ENCODE measurements at places on chromosomes 4 and X.

- DNase-seq: no peak
Measured at GRCh38 chr4:184171011-184171410, 46.7 kb downstream of the ENPP6 start.

DNA sequence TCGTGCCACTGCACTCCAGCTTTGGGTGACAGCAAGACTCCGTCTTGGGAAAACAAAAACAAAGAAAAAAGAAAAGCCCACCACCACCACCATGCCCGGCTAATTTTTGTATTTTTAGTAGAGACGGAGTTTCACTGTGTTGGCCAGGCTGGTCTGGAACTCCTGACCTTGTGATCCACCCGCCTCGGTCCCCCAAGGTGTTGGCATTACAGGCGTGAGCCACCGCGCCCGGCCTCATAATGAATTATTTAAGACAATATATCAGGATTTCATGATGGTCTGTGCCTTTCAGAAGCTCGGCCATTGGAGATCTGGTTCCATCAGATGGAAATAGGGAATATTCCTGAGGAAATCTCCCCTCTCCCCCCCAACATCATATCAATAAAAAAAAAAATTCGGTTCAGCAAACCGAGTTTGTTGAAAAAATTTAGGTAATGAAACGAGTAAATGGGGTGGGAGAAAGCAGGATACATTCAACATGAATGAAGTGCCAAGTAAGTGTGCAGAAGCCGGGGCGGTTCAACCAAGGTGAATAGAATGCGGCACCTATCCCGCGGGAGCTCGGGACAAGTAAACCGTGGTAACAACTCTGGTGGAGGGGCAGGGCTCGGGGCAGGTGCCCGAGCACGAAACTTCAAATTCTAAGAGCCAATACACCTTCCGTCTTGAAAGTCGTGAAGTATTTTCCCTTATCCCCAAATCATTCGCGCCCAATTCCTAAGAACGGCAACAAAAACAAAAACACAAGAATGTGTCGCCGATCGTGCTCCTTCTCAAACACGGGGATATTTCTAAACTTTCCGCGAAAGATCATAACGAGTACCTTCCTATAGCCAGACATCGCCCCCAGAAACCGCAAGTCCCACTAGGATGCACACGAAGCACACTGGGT lies 773 bp upstream of the TXLNG start:
- no peak for DNase-seq

DNA sequence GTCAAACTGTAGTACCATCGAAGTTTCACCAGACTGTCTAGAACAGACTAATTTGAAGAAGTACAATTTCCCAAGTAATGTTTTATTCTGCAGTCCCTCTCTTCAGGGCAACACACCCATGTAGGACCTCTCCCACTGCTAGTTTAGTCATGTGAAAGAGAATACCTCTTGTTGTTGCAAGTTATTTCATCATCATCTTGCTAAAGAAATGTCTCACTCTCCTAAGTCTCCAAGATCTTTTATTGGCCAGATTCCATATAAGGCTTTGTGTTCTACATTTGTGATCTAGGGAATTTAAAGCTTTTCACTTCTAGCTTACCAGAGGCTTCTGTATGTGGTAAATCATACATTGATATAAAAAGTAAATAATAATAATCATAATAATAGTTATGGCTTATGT lies 745.3 kb upstream of the MAGEB2 start:
- no peak for DNase-seq

- DNase-seq: no peak
Measured at GRCh38 chr4:2689825-2690700, 66.1 kb downstream of the TNIP2 start.

DNA sequence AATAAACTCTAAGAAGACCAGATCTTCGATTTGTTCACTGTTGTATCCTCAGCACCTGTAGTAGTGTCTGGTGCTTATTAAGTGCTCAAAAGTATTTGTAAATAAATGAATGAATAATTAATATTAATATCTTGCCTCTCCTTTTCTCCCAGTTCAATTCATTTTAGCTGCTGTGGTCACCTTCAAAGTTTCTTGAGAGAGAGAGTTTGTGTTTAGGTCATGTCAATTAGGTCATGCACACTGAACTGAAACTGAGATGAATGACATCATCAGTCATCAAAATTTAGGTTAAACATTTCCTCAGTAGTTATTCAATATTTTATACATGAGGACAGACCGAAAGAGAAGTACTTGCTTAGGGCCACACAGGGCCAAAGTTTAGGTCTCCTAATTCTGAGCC lies 73.5 kb downstream of the ANXA3 start:
- DNase-seq: no peak

- DNase-seq: no peak
Measured at GRCh38 chr4:156941940-156942548, 29.6 kb downstream of the PDGFC start.

DNA sequence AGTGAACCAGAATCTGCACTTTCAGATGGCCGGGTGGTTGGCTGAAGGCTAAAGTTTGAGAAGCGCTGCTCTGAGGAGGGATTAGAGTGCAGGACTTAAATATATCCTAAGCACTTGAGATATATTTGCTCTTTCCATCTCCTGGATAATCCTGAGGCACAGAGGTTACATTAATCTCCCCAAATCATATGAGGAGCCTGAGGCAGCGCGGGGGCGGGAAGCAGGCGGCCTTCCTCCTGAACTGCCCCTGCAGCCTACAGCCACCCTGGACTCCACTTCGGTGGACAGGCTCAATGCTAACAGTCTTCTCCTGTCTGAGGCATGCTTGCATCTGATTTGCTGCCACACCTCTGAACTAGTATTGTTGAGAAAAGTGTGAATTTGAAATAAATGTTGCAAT lies 72.5 kb downstream of the AFAP1 start:
- DNase-seq: no peak

- DNase-seq: no peak
Measured at GRCh38 chr4:154044742-154045485, 256.0 kb upstream of the SFRP2 start.

GRCh38 chr4:133157460-133158160 lies 8.5 kb downstream of the PCDH10 start:
- DNase-seq: no peak

GRCh38 chr4:14924076-14924811 lies 78.0 kb upstream of the CPEB2 start:
- no peak for DNase-seq

GRCh38 chr4:183100298-183100599 lies 1.2 kb downstream of the WWC2 start:
- DNase-seq: no peak

DNA sequence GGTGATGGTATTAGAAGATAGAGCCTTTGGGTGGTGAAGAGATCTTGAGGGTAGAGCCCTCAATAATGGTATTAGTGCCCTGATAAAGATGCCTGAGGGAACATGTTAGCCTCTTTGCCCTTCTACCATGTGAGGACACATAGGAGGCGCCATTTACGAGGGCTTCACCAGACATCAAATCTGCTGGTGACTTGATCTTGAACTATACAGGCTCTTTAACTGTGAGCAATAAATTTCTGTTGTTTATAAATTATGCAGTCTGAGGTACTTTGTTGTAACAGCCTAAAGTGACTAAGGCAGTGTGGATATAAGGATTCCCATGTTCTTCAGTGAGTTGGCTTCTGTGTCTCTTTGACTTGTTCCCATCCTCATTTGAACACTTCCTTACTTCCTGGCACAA lies 11.8 kb downstream of the MOB1B start:
- DNase-seq: no peak

- DNase-seq: no peak
Measured at GRCh38 chr4:22686141-22686540, 6.6 kb upstream of the GBA3 start.

GRCh38 chr4:70629469-70630090 lies 1.0 kb downstream of the ENAM start:
- DNase-seq: no peak

- no peak for DNase-seq
Measured at GRCh38 chr4:81378386-81378785, 93.3 kb downstream of the RASGEF1B start.

GRCh38 chr4:181908168-181908567 lies 335.0 kb upstream of the TENM3 start:
- no peak for DNase-seq

DNA sequence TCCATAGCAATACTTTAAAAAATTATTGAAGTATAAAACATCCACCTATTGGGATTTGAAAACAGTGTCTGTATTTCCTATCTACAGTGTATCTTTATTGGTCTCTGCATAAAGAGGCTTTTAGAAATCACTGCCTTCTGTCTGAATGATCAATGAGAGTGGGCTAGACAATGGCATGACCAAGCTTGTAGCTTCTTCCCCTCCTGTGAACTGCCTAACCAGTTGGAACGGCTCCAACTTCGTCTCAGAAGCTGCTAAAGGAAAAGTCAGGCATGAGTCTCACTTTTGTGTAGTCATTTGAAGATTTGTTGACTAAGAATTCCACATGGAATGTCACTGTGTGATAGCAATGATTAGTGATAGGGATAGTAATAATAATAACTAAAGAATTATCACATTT lies 64.2 kb downstream of the INTS12 start:
- DNase-seq: no peak

- DNase-seq: no peak
Measured at GRCh38 chr4:15792974-15793373, 14.8 kb downstream of the CD38 start.

DNA sequence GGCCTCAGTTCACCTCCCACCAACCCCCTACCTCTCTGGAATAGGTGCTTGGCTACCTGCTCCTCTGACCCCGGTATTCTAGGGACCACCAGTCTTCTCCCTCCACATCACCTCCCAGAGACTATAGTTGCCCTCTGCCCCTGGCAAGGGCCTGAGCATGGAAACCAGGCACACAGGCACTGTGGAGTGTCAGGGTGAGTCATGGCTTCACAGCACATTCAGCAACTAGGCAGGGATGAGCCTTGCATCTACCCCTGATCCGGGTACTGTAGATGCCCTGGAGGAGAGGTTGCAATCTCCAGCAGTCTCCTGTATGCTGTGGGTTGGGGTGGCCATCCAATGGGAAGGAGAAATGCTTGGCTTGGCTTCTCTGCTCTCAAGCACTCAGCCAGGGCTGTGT lies 472.7 kb downstream of the IDS start:
- no peak for DNase-seq

- no peak for DNase-seq
Measured at GRCh38 chr4:38634047-38634759, 29.8 kb upstream of the KLF3 start.

DNA sequence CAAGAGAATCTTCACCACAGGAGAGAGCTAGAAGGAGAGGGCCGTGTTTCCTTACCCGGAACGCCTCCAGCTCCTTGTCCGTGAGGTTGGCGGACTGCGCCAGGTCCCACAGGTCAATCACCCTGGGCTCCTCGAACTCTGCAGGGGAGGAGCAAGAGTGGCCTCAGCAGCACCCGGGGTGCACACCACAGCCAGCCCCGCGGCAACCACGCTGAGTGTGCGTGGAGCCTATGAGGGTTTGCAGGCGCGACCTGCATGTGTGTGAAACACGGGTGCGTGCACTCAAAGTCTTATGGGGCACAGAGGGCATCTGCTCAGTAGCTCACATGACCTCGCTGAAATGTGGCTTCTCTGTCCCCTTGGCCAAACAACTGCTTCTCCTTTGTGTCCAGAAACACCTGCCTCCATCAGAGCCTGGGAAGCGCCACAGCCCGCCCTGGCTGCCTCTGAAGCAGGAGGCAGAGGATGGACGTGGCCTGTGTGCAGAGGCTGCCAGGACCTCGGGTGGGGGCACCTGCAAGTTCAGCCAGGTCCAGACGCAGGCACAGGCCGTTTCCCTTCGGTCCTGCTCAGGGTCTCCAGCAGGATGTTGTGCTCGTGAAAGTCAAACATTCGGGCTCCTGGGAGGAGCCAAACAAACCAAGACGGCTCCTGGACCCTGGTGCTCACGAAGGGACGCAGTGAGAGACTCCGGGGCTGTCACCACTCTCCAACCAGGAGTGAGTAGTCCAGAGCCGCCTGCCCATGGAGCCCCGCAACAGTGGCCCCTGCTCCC lies 16.0 kb downstream of the LRPAP1 start:
- no peak for DNase-seq

DNA sequence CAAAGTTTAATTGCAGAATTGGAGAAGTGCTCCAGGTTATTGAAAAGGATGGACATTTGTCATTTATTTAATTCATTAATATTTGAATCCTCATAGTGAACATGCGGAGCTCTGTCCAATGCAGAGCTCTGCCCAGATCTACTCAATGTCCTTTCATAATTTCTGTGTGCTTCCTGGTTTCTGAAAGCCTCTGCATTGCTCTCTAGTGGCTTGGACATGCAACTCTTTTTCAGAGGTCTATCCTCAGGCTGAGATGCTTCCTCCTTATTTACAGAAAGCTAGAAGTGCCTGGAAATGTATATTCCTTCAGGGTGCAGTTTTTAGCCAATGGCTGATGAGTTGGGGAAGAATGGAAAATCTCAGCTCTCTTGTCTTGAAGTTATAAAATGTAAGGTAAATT lies 786.1 kb upstream of the AADAT start:
- DNase-seq: no peak

DNA sequence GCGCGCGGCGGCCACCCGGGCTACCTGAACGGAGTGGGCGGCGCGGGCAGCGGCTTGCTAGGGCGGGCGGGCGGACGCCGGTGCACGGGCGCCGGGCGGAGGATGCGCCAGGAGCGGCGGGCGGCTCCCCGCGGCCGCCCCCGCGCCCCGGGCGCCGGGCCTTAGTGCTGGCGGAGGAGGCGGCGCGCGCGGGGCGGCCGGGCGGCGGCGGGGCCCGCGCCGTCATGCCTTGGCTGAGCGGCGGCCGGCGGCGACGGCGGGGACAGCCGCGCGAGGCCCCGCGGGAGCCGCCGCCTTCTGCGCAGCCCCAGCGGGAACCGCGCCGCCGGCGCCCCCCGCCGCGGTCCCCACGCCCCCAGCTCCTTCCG lies 48.2 kb downstream of the CLDN34 start:
- DNase-seq: no peak

DNA sequence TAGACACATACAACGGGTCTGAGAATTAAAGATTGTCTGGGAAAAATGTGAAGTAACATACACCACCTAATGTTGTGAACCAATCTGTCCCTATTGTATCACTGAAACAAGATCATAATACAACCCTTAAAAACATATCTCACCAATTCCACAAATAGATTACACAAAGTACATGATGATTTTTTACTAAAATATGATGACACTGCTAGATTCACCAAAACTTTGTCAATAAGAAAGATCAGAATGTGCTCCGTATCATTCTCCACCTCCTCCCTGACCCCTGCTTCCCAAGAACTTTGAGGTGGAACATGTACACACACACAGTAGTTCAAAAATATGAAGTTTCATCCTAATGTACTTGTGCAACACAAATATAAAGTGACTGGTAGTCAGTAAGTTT lies 862.0 kb downstream of the PCDH18 start:
- no peak for DNase-seq

- DNase-seq: no peak
Measured at GRCh38 chr4:159098482-159099127, 4.3 kb upstream of the RAPGEF2 start.

Data from stimulated activated CD4-positive, alpha-beta T cell treated with anti-CD3 and anti-CD28 coated beads, Interleukin-1b, Interleukin-23, amount 100 ng/mL, for 1 hour (primary cell).